ENCODE measurements at places on chromosomes 3 and 15.
A peak's percentile ranks its signal among the peaks of the same experiment; 100 is the strongest.

- DNase-seq: no peak
These were observed 137.0 kb downstream of the TBC1D2B start for GRCh38 chr15:77940381-77940947.

- DNase-seq: peak; percentile 52
These were observed 1.4 kb downstream of the LOXL1 start for GRCh38 chr15:73927476-73928240.

- DNase-seq: no peak
These were observed 8.1 kb upstream of the CDIN1 start for GRCh38 chr15:36571301-36571700.

- DNase-seq: no peak
These were observed 69.8 kb upstream of the BLM start for GRCh38 chr15:90647326-90647725.

- peak; percentile 42 for DNase-seq
These were observed at the start of gene ANKDD1A for GRCh38 chr15:64911311-64912186. TSS of gene ANKDD1A (plus strand) at chr15:64911902. CDS start at chr15:64911931, 29 bp downstream.
